AG10803 (cell line): ENCODE measurements at places on chromosomes 5 and 9.

DNA sequence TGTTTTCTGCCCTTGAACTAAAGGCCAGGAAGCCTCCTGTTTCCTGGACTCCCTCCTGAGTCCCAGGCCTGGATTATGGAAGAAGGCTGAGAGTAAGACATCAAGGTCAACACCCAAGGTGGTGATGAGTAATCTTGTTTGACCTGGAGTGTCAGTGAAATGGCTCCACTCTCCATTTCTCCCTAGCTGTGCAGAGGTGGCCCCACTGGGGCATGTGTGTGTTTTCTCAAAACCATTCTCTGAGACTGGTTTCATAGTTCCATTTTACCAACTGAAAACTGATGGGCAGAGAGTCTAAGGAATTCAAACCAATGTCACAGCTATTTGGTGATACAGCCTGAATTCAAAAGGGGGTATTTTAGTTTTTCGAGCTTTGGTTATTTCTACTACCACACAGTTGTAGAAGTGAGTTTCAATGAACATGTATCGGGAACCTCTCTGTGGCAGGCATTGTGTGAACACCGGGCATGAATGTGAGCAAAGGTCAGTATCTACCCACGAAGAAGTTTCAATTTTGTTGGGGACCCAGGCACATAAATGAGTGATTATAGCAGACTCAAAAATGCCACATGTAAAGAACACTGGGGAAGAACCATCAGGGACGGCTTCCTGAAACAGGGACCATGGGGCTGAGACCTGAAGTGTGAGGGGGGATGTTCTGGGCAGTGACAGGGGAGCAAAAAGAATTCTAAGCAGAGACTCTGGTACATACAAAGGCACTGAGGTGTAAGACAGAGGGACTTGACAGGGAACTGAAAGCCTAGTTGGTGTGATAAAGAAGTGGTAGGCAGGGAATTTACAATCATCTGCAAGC lies 269.6 kb upstream of the KLF4 start:
- DNase-seq = no peak

- DNase-seq = no peak
These were observed 127.6 kb upstream of the PTCH1 start for GRCh38 chr9:95644377-95644776.

DNA sequence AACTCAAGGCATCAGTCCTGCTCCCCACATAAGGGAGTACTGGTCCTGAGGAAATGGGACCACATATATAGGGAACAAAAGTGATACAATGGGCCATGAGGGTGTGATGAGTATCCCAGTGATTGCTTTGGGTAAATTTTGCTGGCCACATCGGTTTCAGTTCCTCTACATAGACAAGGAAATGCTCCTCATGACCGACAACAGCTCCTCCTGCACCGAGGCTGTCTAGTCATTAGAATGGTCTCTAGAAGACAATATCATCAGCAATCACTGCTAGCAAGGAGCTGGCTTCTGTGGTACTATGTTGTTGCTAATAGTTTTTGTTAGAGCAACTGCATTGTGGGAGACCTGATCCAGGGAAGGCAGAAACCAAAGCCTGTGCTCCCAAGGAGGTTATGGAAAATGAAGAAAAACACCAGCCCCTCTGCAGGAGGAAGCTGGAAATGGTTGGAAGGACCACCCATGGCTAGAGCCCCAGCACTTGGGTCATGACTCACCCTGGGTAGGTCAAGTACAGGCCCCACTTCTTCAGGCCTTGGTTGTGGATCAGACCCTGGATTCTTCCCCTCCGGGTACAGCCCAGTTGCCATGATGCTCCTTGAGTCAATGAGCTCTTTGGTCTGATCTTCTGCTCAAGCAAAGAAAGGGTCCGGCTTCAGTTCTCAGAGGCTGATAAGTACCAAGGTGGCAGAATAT lies 3.4 kb upstream of the CTSL start:
- DNase-seq = no peak

DNA sequence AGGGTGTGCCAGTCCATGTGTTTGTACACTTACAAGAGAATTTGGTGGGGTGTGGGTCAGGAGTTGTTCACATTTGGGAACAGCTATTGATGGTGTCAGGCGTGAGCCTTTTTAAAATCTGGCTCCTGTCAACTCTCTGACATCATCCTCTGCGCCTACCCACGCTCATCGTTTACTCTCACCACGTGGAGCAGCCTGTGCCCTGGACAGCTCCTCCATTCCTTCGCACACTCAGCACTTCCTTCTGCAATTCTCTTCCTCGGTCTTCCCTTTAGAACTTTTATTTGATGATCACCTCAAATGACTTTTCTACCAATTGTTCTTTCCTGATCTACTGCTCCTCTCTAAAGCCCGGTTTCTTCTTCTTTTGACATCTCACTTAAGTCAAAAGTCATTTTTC lies 42.1 kb upstream of the GNAQ start:
- DNase-seq = no peak

DNA sequence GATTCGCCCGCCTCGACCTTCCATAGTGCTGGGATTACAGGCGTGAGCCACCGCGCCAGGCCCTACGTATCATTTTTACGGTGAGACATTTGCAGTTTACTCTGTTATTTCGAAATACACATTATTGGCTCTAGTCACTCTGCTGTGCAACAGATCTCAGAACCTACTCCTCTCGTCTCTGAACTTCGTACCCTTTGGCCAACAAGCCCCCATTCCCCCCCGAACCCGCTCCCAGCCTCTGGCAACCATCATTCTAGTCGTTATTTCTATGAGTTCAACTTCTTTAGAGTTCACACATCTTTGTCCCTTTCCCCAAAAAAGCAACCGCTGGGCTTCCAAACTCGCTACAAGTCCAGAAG lies 735 bp downstream of the PTGR1 start:
- DNase-seq = peak; percentile 59

DNA sequence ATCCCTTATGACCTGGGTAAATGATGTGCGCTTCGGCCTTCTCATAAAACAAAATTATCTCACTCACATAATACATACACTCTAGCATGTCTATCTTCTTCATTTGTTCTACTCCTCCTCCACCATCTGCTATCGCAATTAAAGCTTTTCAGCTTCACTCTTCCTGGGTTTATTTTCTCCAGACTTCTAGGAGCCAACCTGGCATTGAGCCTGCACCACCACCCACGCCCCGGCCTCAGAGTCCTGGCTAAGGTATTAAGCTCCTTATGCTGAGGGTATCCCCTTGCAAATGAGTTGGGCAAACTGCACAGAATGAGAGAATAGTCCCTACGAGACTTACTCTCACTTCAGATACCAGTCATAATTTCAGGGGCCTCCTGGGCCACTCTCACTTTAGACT lies 236.1 kb upstream of the CDH12 start:
- no peak for DNase-seq

- DNase-seq = peak; percentile 81
These were observed 548.2 kb upstream of the CLINT1 start for GRCh38 chr5:158406884-158407823.

GRCh38 chr5:31825518-31826068 lies 186.7 kb downstream of the PDZD2 start:
- peak; percentile 60 for DNase-seq

GRCh38 chr5:74370168-74370567 lies 270.4 kb downstream of the ENC1 start:
- DNase-seq = peak; percentile 34

- DNase-seq = peak; percentile 17
These were observed 8.8 kb downstream of the TENT4A start for GRCh38 chr5:6722015-6722414.

GRCh38 chr9:75930730-75931321 lies 40.4 kb downstream of the PCSK5 start:
- no peak for DNase-seq

GRCh38 chr9:31336386-31336785 lies 1048.1 kb upstream of the ACO1 start:
- DNase-seq = no peak

- DNase-seq = no peak
These were observed 20.6 kb downstream of the UGCG start for GRCh38 chr9:111917201-111917600.

GRCh38 chr5:28468166-28468565 lies 1429.8 kb upstream of the CDH9 start:
- DNase-seq = no peak

DNA sequence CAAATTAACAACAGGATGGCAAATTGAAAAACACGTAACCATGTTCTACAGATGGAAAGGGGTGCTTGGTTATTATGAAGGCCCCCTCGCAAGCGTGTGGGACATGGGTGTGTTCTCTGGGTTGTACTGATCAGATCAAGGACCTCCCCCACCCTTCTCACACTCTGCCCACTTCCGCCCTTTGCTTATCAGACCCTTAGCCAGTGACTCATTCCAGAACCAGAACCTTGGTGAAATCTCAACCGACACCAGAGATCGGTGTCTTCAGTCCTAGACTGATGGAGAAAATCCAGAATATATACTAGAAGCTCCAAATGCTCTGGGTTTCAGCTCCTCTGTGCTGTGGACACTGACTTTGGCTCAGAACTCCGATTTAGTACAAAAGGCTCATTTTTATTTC lies 64.9 kb downstream of the PTTG1 start:
- no peak for DNase-seq

- peak; percentile 56 for DNase-seq
These were observed 1.3 kb upstream of the SH3PXD2B start for GRCh38 chr5:172455511-172456061.

- no peak for DNase-seq
These were observed 80.0 kb downstream of the SEMA4D start for GRCh38 chr9:89417832-89418473.

DNA sequence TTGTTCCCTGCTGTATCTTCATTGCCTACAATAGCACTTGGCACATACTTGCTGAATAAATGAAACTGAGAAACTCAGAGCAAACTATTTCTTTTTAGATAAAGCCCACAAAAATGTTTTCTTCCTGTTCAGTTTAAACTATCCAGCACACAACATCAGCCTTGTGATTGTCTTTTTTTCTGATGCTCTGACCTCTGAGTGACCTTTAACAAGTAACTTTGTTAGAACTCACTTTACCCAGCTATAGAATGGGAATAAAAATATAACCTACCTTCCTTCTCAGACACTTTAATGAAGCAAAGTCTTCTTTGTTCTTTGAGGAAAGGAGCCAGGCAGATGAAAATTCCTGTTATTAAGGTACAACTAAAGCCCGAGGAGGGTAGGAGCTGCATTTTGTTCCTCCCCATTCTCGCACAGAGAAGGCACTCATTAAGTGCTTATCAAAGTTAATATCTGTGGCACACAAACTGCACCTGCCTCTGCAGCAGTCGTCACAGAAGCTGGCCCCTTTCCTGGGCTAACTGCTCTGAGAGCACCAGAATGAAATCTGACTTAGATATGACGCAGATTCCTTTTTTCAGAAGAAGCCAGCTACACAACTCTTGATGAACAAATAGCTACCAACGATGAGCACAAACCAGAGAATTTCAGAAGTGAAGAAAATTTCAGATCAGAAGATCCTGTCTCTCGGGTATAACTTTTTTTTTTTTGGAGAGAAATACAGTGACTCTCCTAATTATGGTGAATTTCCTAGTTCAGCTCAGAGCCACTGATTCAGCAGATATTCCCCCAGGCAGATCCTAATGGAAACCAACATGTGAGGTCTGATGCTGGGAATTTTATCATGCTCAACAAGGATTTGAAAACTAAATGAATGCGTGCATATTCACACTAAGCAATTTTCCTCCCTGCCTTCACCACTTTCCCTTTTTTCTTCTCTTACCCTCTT lies 31.0 kb upstream of the NR3C1 start:
- DNase-seq = no peak

DNA sequence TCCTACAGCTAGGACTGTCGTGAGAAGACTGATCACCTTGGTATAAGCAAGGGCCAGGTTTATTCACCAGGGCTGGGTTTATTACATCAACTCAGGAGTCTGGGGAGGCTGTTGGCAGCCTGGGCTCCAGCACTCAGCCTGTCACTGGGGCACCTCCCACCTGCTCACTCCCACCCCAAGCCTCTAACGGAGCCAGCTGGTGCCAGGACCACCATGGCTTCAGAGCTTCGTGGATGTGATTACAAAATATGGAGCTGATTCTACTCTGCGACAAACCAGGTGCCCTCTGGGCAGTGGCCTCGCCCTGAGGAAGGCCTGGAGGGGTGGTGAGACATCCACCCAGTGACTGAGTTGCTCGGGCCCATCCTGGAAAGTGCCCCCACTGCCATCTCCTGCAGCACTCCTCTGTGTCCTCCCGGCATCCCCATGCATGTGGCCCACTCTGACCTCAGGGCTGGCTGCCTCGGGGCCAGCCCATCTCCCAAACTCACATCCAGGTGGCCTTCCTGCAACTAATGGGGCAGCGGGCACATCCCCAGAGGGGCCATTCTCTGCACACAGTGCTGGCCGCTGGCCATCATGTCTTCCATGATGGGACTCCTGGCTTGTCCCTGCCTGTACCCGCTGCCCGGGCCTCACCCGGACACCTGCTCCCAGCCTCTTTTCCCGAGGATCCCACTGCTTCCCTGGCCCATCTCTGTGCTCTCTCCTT lies 49.6 kb downstream of the SECISBP2 start:
- DNase-seq = no peak
